ENCODE measurements at places on chromosomes 2 and 18. TPM values are rescaled to one million over a fixed set of nuclear protein-coding genes. Genes with fewer than 3 reads are reported as not detected.

Gene HOXD8
- 5.4 TPM for total RNA-seq

Gene PTPRN
- 1.2 TPM for total RNA-seq

Gene TXNL4A
- total RNA-seq = 157 TPM

Gene C2orf78
- not detected for total RNA-seq

Gene SATB2
- 3.7 TPM for total RNA-seq
